Gastroesophageal sphincter (tissue), 4 donors: ENCODE measurements at places on chromosomes 16 and 17.

GRCh38 chr17:42342242-42343008, 45.8 kb downstream of the STAT3 start:
- no peak for ATAC-seq

GRCh38 chr17:9976283-9977179, 71.5 kb upstream of the RCVRN start:
- no peak for ATAC-seq

- no peak for ATAC-seq
Measured at GRCh38 chr17:57370037-57370581, 113.8 kb downstream of the MSI2 start.

DNA sequence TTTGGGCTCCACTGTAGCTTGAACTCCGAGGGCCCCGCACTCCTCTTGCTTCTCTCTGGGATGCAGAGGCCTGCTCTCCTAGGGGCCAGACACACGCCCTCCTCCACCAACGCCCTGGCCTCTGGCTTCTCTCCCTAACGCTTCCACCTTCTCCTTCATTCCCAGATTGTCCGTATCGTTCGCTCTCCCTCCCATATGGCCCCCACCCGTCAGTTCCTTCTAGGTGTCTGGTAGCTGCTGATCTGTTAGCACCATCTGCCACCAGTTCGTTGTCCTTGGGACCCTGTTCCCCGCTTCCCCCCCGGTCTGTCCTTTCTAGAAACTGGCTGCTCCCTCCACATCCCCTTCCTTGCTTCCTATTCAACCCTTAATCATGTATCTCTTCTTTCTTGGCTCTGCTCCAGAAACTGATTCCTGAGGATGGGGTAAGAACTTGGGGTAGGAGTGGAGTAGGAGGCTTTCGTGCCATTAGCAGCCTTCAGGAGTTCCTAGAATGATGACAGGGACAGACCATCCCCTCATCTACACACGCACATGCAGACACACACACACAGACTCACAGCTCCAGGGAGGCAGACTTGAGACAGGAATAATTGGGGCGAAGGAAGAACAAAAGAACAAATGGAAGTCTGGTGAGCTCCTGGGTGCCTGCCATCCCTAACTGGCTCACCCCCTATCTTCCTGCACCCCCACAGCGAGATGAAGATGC, 4.3 kb downstream of the ATP1B2 start:
- no peak for ATAC-seq

DNA sequence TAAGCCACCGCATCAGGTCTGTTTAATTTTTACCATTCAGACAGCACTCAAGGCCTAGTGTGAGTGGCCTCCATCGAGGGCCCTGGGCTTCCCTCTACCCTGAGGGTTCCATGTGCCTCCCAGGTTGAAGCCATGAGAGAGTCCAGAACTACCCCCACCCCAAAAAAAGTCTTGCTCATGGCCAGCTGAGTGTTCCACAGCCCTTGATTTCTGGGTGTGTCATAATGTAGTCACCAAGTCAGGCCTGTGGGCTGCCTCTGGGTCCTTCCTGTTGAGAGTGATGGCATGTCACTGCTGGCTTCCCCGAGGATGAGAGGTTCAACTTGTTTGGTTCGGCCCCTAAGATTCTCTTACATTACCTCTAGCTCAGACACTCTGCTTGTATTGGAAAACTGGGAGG, 100.6 kb downstream of the PITPNC1 start:
- no peak for ATAC-seq

GRCh38 chr17:70317421-70317820, 148.1 kb downstream of the KCNJ2 start:
- ATAC-seq: no peak

DNA sequence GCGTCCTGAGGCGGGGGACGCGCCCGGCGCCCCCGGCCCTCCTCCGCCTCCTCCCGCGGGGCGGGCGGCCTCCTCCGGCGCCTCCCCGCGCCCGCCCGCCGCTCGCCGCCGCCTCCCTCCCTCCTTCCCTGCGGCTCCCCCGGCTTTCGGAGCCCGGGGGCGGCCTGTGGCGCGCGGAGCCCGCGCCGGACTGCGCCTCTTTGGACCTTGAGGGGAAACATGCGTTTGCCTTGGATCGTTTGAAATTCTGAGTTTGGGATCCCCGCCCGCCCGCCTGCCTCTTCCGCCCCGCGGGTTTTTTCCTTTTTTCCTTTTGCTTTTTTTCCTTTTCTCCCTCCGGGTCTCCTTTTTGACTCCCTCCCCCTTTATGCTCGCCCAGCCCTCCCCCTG, 390 bp downstream of the ZNRF1 start:
- ATAC-seq: peak; percentile 68

GRCh38 chr17:77544347-77545110, 403.8 kb downstream of the SEC14L1 start:
- no peak for ATAC-seq

DNA sequence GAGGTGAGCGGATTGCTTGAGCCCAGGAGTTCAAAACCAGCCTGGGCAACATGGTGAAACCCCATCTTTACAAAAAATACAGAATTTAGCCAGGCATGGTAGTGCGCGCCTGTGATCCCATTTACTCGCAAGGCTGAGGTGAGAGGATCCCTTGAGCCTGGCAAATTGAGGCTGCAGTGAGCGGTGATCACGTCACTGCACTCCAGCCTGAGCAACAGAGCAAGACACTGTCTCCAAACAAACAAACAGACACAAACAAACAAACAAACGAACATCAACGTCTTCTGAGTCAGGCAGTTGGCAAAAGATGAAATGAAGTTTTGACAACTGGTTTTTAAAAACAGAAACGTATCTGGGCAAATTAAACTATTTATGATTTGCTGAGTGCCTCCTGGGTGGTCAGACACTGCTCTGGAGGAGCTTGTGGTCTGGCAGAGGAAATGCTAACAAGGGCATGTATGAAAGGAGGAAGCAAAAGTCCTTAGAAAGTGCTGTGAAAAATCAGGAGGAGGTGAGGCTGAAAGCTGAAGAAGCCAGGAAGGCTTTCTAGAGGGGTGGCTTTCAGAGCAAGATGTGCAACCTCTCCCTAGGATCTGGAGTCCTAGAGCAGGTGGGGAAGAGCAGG, 10.2 kb upstream of the KRT20 start:
- ATAC-seq: no peak

- no peak for ATAC-seq
Measured at GRCh38 chr16:12173121-12173520, 196.6 kb downstream of the SNX29 start.

- no peak for ATAC-seq
Measured at GRCh38 chr16:3369073-3369472, 13.4 kb downstream of the OR2C1 start.
